ENCODE measurements at places on chromosomes 2 and 18. TPM values are rescaled to one million over a fixed set of nuclear protein-coding genes. Genes with fewer than 3 reads are reported as not detected.

The IL37 gene
- not detected for total RNA-seq

GRCh38 chr18:35592298-35592697 lies 10.8 kb downstream of the GALNT1 start:
- no peak for DNase-seq
- H3K27me3 ChIP-seq, result no peaks in the 10 kb centered on the region
- H3K4me3 ChIP-seq, result no peak overlapping the region
- H3K4me1 ChIP-seq, result no peaks in the 10 kb centered on the region
- H3K27ac ChIP-seq, result no peak overlapping the region
- H3K36me3 ChIP-seq, result no peaks in the 10 kb centered on the region

- H3K4me3 ChIP-seq, result no peak overlapping the region
- H3K4me1 ChIP-seq, result no peaks in the 10 kb centered on the region
- no peaks in the 10 kb centered on the region for H3K36me3 ChIP-seq
- no peak overlapping the region for H3K27ac ChIP-seq
- DNase-seq, result no peak
Measured at GRCh38 chr2:201830666-201831065, 24.3 kb downstream of the CDK15 start.

GRCh38 chr2:127650785-127651380 lies 4.9 kb downstream of the GPR17 start:
- no peaks in the 10 kb centered on the region for H3K4me1 ChIP-seq
- no peaks in the 10 kb centered on the region for H3K27me3 ChIP-seq
- no peak overlapping the region for H3K4me3 ChIP-seq
- no peak for DNase-seq
- peak overlapping the region; percentile 40 for H3K27ac ChIP-seq

GRCh38 chr2:63842149-63843061 lies 709 bp downstream of the UGP2 start:
- no peak for DNase-seq
- no peaks in the 10 kb centered on the region for H3K27me3 ChIP-seq
- H3K36me3 ChIP-seq, result no peaks in the 10 kb centered on the region
- peak overlapping the region; percentile 98 for H3K27ac ChIP-seq

Data from breast epithelium (tissue), 4 donors.